ENCODE measurements at places on chromosomes 16 and 17. TPM values are rescaled to one million over a fixed set of nuclear protein-coding genes. Genes with fewer than 3 reads are reported as not detected.

The BRD7 gene
- total RNA-seq: 68.5 TPM

The RHBDF1 gene
- total RNA-seq: 6.9 TPM

The PRAC1 gene
- total RNA-seq: not detected

The ICAM2 gene
- 65.4 TPM for total RNA-seq

The RHBDF2 gene
- 2.3 TPM for total RNA-seq

The PVALEF gene
- not detected for total RNA-seq

The DPEP2 gene
- total RNA-seq: 0.85 TPM

GRCh38 chr16:64352246-64352645 lies 769.6 kb downstream of the CDH11 start:
- no peak overlapping the region for H3K27ac ChIP-seq
- no peaks in the 10 kb centered on the region for H3K4me1 ChIP-seq
- H3K36me3 ChIP-seq: no peaks in the 10 kb centered on the region
- H3K27me3 ChIP-seq: no peaks in the 10 kb centered on the region
- no peak for DNase-seq
- no peak overlapping the region for H3K4me3 ChIP-seq

- DNase-seq: no peak
- no peaks in the 10 kb centered on the region for H3K27me3 ChIP-seq
- H3K36me3 ChIP-seq: peaks cover 83% of the 10 kb centered on the region
- H3K27ac ChIP-seq: peak overlapping the region; percentile 71
Measured at GRCh38 chr17:76054112-76054476, 18.2 kb downstream of the SRP68 start.

GRCh38 chr16:70588565-70588964 lies 57.8 kb upstream of the IL34 start:
- no peak overlapping the region for H3K27ac ChIP-seq
- H3K36me3 ChIP-seq: no peaks in the 10 kb centered on the region
- no peak for DNase-seq
- H3K4me1 ChIP-seq: peaks cover 5% of the 10 kb centered on the region

DNA sequence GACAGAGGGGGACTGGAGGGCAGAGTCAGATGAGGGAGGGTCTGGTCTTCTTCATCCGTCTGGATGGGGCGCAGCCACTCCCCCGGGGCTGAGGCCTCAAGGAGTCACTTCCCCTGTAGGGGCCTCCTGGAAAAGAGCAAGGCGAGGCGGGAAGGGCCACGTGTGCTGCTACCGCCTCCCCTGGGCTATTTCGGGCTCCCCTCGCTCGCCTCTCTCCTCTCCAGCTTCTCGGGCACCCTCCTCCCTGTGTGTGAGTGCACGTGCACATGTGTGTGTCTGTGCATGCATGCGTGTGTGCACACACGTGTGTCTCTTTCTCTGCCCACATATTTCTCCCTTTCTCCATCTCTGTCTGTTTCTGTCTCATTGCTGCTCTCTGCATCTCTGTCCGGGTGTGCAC lies 10.1 kb downstream of the GSG1L start:
- no peak for DNase-seq
- H3K27ac ChIP-seq: no peak overlapping the region
- H3K36me3 ChIP-seq: no peaks in the 10 kb centered on the region
- H3K4me1 ChIP-seq: no peaks in the 10 kb centered on the region
- H3K27me3 ChIP-seq: peaks cover 10% of the 10 kb centered on the region

- peaks cover 4% of the 10 kb centered on the region for H3K4me1 ChIP-seq
- H3K27ac ChIP-seq: no peak overlapping the region
- H3K36me3 ChIP-seq: no peaks in the 10 kb centered on the region
Measured at GRCh38 chr17:41733348-41734138, 900 bp downstream of the HAP1 start.

GRCh38 chr16:81514041-81514559 lies 69.5 kb downstream of the CMIP start:
- no peaks in the 10 kb centered on the region for H3K27me3 ChIP-seq
- H3K36me3 ChIP-seq: peaks cover 26% of the 10 kb centered on the region
- peak; percentile 58 for DNase-seq

DNA sequence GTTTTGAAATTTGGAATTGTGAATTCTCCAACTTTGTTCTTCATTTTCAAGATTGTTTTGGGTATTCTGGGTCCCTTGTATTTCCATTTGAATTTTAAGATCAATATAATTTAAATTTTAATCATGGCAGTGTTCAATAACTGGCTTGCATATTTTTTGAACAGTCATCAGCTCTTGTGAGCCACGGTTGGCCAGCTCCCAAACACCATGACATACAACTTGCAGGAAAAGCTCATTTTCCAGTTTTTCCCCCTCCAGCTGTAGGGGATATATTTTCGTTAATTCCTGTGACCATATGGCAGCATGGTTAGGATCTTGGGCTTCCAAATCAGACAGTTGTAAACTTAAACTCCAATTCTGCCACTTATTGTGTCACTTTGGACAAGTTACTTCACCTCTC lies 690.1 kb downstream of the WWOX start:
- H3K27me3 ChIP-seq: no peaks in the 10 kb centered on the region
- H3K27ac ChIP-seq: no peak overlapping the region
- H3K4me3 ChIP-seq: no peak overlapping the region
- H3K4me1 ChIP-seq: no peaks in the 10 kb centered on the region
- DNase-seq: no peak

DNA sequence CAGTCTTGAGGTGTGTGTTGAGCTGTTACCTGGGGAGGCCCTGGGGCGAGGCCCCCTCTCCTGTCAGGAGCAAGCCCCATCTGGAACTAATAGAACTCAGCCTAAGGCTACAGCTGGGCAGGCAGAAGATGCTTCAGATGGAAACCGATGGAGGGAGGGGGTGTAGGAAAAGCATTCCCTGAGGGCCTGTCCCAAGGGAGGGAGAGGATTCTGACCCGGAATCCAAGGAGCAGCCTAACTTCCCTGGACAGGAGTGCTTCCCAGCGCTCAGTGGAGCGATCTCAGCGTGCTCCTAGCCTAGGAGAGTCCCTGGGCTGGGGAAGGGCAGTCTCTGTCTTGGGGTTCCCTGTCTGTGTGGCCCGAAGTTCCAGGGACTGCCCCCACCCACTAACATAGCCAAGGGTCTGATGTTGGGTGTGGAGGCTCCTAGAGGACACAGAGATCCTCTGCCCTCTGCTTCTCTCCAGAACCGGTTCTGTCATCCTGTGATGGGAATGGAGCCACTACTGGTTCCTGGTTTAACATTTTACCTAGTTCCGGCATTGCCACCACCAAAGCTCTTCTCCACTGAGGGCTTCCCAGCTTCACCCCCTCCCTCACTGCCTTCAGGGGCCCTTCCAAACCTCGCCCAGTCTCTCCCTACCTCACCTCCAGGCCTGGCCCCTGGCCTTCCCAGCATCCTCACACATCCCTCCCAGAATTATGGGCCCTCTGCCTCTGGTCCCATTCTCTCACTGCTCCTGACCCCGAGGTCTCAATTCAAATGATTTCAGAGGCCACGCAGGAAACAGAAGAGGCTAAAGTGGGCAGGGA lies 58.7 kb downstream of the RTN4RL1 start:
- H3K36me3 ChIP-seq: no peaks in the 10 kb centered on the region
- no peak overlapping the region for H3K27ac ChIP-seq
- DNase-seq: no peak
- H3K4me1 ChIP-seq: no peaks in the 10 kb centered on the region
- peaks cover 19% of the 10 kb centered on the region for H3K27me3 ChIP-seq
- no peak overlapping the region for H3K4me3 ChIP-seq

GRCh38 chr16:70574595-70575271 lies 51.1 kb downstream of the SF3B3 start:
- no peak overlapping the region for H3K27ac ChIP-seq
- peaks cover 5% of the 10 kb centered on the region for H3K4me1 ChIP-seq
- peaks cover 51% of the 10 kb centered on the region for H3K36me3 ChIP-seq
- no peak for DNase-seq
- no peak overlapping the region for H3K4me3 ChIP-seq
- no peaks in the 10 kb centered on the region for H3K27me3 ChIP-seq

- H3K4me3 ChIP-seq: no peak overlapping the region
- no peak for DNase-seq
- H3K27ac ChIP-seq: no peak overlapping the region
- no peaks in the 10 kb centered on the region for H3K27me3 ChIP-seq
Measured at GRCh38 chr16:26194526-26194925, 502.8 kb downstream of the HS3ST4 start.

DNA sequence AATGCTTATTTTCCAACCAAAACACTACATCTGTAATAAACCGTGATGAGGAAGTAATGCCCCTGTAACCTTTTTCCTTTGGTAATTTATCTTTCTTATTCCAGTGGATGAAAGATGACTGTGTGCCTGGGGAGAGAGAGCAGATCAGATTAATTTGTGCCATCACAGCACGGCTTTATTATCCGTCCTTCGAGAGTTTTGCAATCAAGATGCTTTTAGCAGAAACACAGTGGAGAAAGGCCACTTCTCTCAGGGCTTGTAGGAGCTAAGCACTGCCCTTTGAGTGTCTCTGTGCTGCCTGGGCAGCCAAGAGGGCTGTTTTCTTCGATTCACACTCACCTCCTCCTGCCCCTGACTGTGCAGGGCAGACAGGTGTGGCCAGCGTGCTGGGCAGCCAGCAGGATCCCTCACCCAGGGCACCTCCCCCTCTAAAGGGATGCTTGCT lies 190.2 kb downstream of the PRKCA start:
- H3K27ac ChIP-seq: no peak overlapping the region
- no peak overlapping the region for H3K4me3 ChIP-seq
- no peak for DNase-seq
- H3K4me1 ChIP-seq: peaks cover 45% of the 10 kb centered on the region
- H3K36me3 ChIP-seq: 0 out of 3 replicates have a peak, but pooled peaks cover 6% of the 10 kb centered on the region
- no peaks in the 10 kb centered on the region for H3K27me3 ChIP-seq

DNA sequence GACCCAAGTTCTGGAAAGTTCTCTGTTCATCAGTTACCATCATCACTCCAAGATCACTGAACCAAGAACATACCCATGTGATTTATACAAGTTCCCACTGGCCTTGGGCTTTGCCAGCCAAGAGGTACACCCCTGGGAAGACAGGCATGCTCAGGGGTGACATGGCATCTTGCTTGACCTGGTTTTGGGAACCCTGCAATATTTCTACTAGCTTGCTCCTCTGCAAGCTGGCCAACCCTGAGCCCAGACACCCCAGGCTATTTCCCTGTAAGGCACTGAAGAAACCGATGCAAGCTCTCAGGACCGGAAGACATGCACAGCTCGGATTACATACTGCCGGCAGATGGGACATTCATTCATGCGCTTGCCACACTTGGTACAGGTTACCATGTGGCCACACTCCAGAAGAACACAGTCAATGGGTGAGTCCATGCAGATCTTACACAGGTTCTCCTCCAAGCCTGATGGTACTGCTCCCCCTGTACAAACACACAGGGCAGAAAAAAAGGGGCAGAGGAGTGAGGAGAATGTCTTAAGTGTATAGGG lies 31.4 kb downstream of the LIG3 start:
- H3K36me3 ChIP-seq: peaks cover 60% of the 10 kb centered on the region
- no peak overlapping the region for H3K27ac ChIP-seq

- no peak overlapping the region for H3K4me3 ChIP-seq
- H3K27me3 ChIP-seq: peaks cover 76% of the 10 kb centered on the region
- H3K36me3 ChIP-seq: no peaks in the 10 kb centered on the region
Measured at GRCh38 chr17:77905766-77906165, 52.7 kb upstream of the TNRC6C start.

GRCh38 chr17:6147042-6147441 lies 76.9 kb downstream of the WSCD1 start:
- no peaks in the 10 kb centered on the region for H3K27me3 ChIP-seq
- no peak overlapping the region for H3K27ac ChIP-seq
- no peaks in the 10 kb centered on the region for H3K36me3 ChIP-seq

GRCh38 chr17:48576479-48577309 lies 1.5 kb downstream of the HOXB4 start:
- no peaks in the 10 kb centered on the region for H3K27me3 ChIP-seq
- peak overlapping the region; percentile 71 for H3K4me3 ChIP-seq
- H3K4me1 ChIP-seq: peaks cover 36% of the 10 kb centered on the region
- peak; percentile 76 for DNase-seq
- peaks cover 46% of the 10 kb centered on the region for H3K36me3 ChIP-seq

DNA sequence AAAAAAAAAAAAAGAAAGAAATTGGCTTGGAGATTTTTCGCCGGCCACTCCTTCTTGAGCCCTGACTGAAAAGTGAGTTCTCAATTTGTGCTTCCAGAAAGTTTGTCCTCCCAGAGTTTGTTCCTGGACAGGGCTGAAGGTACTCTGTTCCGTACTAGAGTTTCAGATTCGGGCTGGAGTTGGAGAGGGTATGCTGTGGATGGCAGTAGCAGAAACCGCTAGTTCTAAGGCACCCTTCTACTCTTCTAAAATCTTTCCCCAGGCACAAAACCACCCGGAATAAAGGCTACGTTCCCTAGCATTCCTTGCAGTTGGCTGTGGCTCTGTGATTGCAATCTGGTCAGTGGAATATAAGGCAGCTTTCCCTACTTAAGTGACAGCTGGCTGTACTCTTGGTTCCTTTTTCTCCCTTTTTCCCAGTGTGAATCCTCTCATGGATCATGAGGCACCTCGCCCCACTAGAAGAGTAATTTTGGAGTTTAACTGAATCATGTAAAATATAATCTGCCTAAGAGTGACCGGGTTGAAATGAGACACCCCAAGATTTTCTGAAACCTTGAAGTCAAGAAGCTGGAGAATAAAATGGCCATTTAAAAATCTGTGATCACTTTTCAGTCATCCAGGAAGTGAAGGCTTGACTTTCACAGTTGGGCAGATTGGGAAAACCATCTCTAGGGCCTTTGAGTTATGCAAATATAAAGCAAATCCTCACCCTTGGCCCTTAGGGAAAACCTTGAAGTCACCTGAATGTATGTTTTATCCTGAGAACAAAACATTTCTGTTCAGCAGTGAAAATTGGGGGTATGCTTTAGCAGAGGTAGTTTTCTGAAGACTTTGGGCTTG lies 901 bp upstream of the HEATR6 start:
- peaks cover 14% of the 10 kb centered on the region for H3K36me3 ChIP-seq
- no peak for DNase-seq
- H3K27me3 ChIP-seq: no peaks in the 10 kb centered on the region
- no peaks in the 10 kb centered on the region for H3K4me1 ChIP-seq
- H3K27ac ChIP-seq: 0 out of 3 replicates have a peak overlapping the region, but pooled peaks have one; percentile 35
- H3K4me3 ChIP-seq: peak overlapping the region; percentile 70

DNA sequence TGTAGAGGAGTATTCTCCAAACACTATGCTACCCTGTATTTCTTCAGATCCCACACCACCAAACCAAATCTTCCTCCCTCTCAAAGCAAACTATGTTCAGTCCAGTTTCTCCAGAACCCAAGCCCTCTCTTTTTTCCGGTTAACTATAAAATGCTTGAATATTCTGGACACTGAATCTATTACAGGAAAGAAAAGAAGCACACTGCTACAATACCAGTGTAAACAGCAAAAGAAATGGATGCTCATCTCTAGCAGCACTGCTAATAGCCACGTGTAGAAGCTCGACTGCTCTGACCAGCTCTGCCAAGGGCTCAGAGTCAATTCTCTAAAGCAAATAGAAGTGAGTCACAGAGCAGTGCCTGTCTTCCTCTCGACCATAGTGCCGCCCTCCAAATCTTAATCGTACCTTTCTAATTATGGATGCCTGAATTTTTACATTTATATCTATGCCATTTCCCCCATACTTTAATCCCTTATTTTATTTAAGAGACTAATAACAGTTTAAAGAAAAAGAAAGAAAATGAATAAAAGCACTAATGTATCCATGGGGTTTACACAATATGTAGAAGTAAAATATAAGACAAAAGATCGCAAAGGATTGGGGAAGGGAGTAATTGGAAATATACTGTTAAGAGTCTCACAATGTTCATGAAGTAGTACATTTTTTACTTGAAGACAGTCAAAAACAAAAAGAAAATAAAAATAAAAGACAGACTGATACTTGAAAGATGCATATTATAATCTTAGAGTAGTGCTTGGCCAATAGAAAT lies 154.5 kb downstream of the PARN start:
- DNase-seq: no peak
- peaks cover 10% of the 10 kb centered on the region for H3K36me3 ChIP-seq
- no peaks in the 10 kb centered on the region for H3K4me1 ChIP-seq
- H3K27ac ChIP-seq: no peak overlapping the region
- no peak overlapping the region for H3K4me3 ChIP-seq
- H3K27me3 ChIP-seq: no peaks in the 10 kb centered on the region

GRCh38 chr17:15650741-15651582 lies 31.5 kb upstream of the FBXW10B start:
- no peaks in the 10 kb centered on the region for H3K36me3 ChIP-seq
- peak overlapping the region; percentile 14 for H3K4me3 ChIP-seq
- no peaks in the 10 kb centered on the region for H3K27me3 ChIP-seq
- no peak for DNase-seq
